ENCODE measurements at places on chromosomes 1 and 21.

DNA sequence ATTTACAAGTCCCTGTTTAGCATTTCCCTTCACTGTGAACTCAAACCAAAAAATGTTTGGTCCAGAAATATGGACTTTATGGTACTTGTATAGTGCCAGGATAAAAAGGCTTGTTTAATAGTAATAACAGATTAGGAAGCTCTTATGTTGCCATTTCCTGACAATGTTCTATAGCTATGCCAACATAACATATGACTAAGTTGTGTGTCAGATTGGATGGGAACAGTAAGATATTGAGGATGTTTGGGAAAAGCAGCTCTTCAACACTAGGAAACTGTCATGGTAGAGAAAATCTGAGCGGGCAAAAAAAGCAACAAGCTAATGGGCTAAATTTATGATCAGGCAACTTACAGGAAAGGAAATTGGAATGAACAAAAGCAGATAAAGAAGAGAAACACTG lies 287.1 kb upstream of the ADGRL4 start:
- peak; percentile 17 for DNase-seq

GRCh38 chr1:207152792-207153468 lies 48.9 kb downstream of the C4BPA start:
- no peak for DNase-seq

- DNase-seq: no peak
Measured at GRCh38 chr1:15261155-15262002, 14.4 kb downstream of the FHAD1 start.

DNA sequence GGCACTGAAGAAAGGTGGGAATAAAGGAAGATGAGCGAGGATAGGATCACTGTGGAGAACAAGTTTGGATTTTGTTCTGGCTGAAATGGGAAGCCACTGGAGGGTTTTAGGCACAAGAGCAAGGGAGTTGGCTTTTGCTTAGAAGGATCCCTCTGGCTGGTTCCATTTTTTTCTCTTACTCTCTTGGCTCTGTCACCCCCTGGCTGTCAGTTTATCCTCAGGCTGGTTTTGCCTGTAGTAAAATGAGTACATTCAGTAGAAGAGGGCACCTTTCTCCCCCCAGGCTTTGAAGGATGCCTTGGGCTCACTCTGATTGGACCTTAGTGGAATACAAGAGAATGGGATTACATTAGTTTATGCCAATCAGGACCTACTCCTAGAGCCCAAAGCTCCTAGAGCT lies 17.1 kb downstream of the CACHD1 start:
- DNase-seq: no peak

DNA sequence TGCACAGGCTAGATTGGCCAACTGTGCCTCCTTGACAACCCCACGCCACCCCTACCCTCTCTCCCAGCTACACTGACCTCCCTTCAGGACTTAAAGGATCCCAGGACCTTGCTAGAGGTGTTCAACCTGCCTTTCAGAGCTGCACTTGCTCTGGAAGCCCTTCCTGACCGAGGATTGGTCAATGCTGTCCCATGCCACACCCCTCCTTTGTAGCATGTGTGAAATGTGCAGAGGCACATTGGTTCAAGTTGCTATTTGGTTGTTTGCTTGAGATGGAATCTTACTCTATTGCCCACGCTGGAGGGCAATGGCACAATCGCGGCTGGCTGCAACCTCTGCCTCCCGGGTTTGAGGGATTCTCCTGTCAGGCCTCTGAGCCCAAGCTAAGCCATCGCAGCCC lies 21.8 kb downstream of the ACTA1 start:
- DNase-seq: no peak

GRCh38 chr1:239308701-239309333 lies 77.6 kb upstream of the CHRM3 start:
- DNase-seq: no peak

GRCh38 chr1:91680556-91681155 lies 180.0 kb downstream of the CDC7 start:
- no peak for DNase-seq

- peak; percentile 78 for DNase-seq
Measured at GRCh38 chr21:29181799-29182470, 51.5 kb downstream of the MAP3K7CL start.

- DNase-seq: peak; percentile 48
Measured at GRCh38 chr1:63688302-63688890, 85.4 kb upstream of the ROR1 start.

GRCh38 chr21:26432410-26432809 lies 140.7 kb downstream of the CYYR1 start:
- no peak for DNase-seq

Measured in GM04503 (cell line).